Activated T-cell treated with anti-CD3 and anti-CD28 coated beads for 4 hours (primary cell): ENCODE measurements at places on chromosomes 7 and 10.

DNA sequence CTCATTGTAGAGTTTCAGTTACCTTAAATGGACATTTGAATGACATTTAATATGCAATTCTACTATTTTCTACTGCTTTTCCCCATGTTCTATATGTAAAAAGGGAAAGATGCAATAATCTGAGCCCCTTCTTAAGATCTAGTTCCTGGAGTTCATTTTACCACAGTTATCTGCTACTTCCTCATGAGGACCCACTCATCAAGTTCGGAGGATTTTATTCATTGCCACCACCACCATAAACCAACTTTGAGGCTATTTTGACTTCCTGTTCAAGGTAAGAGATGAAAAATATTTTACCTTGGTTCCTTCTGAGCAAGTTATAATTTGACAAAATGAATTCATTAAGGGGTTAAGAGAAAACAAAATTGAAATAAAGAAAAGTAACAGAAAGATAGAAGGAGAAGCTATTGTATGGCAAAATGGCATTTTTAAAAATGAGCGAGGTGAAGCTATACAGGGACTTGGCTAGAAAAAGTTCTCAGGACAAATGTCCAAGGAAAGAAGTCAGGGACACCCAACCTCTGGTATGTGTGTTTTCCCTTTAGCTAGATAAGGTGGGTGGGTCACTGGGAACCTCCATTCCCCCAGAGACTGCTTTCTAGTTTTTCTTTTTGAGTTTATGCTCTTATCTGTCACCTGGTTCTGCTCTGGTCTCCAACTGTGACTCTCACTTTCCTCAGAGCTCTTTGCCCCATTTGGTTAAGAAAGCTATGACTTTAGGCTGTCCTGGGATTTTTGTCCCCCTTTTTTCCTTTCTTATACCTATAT is 14.9 kb upstream of the FAM3C start:
- DNase-seq = no peak

GRCh38 chr10:66350622-66351399 is 575.0 kb upstream of the LRRTM3 start:
- DNase-seq = no peak

DNA sequence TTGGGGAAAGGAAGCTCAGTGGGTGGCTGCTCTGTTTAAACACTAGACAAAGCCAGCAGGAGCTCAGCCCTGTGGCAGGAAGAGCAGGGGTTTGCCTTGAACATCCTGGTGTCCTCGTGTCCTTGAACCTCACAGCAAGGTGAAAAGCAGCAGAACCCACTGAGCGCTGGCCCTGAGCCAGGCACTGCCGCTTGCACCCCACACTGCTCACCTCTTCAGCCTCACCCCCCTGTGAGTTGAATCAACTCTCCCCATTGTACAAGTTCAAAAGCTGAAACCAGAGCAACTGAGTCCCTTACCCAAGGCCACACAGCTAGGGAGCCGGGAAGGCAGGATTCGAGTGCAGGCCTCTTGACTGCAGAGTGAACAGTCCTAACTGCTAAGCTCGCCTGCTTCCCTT is 32.0 kb downstream of the SLC29A3 start:
- no peak for DNase-seq

- DNase-seq = no peak
Measured at GRCh38 chr10:8079126-8079525, 24.6 kb downstream of the GATA3 start.

GRCh38 chr7:128302139-128302538 is 41.6 kb downstream of the RBM28 start:
- no peak for DNase-seq

DNA sequence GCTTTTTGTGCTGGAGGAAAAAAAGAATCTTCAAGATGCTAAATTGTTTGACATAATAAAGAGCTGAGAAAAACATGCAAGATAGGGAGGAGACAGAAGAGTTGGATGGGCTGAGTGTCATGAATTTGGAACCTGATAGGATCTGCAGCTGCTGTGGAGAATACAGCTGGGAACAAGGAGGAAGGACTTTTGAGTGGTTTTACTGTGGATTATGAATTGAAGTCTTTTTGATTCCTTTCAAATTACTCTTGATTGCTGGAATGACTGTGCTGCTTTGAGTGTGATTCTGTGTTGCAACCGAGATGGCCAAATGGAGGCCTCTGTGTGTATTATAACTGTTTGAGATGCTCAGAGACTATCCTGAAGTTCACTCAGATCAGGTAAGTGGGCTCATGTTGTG is 4.0 kb downstream of the EFCAB10 start:
- DNase-seq = no peak

- no peak for DNase-seq
Measured at GRCh38 chr7:110544194-110544593, 546.7 kb upstream of the LRRN3 start.

DNA sequence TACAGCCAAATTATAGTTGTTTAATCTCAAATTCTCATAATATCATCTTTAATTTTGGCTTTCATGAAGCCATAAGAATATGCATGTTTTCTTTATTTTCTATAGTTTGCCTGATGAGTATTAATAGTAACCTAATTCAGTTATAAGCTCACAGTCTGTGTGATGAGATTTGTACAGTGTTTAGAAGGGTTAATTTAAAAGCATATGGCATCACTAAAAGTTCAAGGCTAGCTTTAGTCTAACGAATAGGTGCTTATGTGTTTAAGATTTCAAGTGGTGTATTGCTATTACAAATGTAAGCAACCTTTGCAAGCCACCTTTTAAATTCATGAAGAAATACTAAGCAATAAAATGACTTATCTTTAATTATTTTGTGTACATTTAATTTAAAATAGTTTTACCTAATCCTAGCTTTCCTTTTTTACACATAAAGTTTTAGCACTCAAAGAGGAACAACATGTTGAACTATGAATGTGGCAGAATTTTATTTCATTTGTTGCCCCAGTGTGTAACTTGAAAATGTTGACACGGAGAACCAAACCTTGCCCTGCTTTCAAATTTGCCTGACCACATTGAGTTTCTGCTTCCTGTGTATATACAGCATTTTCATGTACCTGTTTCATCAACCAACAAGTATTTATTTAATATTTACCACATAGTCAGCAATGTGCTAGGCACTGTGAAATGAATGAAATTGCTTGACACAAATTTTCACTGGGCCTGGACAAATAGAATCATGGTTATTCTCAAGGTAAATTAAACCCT is 41.5 kb downstream of the TET1 start:
- no peak for DNase-seq

- DNase-seq = no peak
Measured at GRCh38 chr7:66920256-66920655, 769 bp upstream of the TMEM248 start.

GRCh38 chr7:105811189-105811847 is 65.1 kb downstream of the ATXN7L1 start:
- no peak for DNase-seq

GRCh38 chr10:102347236-102347828 is 48.2 kb upstream of the NFKB2 start:
- no peak for DNase-seq

GRCh38 chr10:61950449-61951143 is 49.1 kb downstream of the ARID5B start:
- DNase-seq = no peak

DNA sequence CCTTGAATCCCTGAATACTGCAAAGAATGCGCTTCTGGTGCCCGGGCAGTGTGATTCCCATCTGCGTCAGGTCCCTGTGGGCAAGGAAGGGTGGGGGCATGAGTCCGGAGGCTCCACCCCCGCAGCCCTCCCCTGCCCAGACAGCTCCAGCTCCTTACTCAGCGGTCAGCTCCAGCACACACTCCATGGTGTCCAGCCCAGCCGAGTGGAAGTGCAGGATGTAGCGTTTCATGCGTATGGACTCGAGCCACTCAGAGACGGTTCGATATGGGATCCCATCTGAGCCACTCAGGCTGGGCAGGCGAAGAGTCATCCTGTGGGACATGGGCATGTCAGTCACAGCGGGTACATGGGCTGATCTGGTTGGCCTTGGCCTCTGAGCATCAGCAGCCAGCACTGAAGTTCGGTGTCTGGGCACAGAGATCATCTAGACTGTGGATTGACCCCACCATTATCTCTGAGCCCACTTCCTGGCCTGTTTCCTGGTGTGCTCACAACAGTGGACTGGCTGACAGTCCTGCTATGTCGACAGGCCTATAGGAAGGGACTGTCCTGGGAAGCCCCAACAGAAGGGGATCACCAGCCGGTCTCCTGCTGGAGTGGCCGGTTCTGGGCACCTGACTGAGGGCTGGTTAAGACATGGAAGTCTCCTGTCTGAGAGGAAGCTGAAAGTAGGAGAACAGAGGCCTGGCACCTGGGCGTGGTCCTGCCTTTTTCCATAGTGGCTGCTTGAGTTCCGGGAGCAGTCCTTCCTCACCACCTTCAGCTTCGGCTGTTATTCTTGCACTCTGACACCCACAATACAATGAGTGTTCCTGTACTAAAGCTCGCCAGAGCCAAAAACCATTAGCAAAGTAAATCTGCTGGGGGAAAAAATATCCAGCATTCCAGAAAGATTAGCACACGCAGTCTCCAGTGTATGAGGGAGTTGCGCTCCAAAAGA is 10.6 kb downstream of the ZYX start:
- DNase-seq = no peak

DNA sequence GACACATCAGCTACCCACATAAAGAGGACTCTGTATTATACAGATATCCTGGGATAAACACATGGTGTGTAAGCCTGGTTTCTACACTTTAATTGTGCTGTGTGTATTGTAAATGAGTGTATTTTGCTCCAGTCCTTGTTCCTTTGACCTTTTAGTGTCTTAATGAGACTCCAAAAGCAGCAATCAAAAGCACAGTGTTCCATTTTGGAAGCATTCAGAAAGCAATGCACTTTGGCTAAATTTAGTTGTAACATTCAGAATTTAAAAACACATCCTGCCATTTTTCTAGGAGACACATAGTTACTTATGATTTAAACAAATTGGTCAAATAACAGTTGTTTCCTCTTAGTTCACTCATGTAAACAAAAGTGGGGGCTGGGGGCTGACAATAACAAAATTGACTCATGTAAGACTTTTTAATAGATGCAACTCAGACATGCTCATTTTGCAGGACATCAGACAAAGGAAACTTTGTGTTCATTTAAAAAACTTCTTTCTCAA is 122.2 kb downstream of the GPR37 start:
- no peak for DNase-seq

DNA sequence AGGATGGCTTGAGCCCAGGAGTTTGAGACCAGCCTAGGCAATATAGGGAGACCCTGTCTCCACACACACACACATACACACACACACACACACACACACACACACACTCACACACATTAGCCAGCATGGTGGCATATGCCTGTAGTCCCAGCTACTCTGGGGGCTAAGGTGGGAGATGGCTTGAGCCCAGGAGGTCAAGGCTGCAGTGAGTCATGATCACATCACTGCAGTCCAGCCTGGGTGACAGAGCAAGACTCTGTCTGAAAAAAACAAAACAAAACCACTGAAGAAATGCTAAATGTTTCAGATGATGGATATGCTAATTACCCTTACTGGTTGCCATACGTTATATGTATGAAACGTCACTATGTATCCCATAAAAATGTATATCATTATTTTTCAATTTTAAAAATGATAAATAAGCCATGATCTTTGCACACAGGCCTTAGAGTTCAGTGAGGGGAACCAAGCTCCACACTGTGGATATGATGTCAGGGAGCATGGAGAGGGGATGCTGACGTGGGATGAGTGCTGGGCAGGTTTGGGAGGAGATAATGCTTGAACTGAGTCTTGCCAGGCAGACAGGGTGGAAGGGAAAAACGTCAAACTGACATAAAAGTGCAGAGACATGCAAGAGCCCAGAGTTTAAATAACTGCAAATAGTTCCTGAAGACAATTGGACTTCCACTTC is 45.9 kb upstream of the ARHGAP12 start:
- no peak for DNase-seq

GRCh38 chr7:698515-699475 is 27.7 kb upstream of the DNAAF5 start:
- no peak for DNase-seq

- no peak for DNase-seq
Measured at GRCh38 chr7:73721377-73721817, 1.9 kb upstream of the STX1A start.

DNA sequence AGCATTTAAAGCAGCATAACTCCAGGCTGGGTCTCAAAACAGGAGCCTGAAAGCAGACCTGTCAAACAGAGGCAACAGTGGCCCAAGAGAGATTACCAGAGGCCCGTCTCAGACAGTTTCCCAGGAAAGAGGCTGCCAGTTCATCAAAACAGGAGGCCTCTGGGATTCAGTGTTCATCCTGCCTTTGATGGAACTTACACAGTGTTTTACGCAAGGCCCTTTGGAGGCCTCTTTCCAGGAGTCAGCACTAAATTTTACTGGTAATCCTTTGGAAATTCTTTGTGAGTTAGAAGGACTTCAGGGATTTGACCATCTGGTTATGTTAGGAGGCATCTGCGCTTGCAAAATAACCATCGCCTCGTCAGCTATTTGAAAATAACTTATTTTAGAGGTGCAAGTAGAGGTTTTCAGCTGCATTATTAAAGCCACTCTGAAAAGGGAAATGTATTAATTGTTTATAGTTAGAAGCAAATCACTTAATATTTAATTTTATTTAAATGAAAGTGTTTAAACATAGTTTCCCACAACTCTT is 501.2 kb upstream of the COBL start:
- DNase-seq = no peak
